Fibroblast of skin of back (primary cell): ENCODE measurements at places on chromosomes 12 and 14.

- no peak for DNase-seq
Measured at GRCh38 chr12:105469211-105469610, 138.7 kb downstream of the C12orf75 start.

GRCh38 chr12:80325167-80325959 is 118.7 kb upstream of the PTPRQ start:
- peak; percentile 8 for DNase-seq

GRCh38 chr12:50166799-50167048 is 445 bp downstream of the CERS5 start:
- no peak for DNase-seq

GRCh38 chr14:72924337-72924736 is 1.9 kb upstream of the DCAF4 start:
- peak; percentile 27 for DNase-seq

DNA sequence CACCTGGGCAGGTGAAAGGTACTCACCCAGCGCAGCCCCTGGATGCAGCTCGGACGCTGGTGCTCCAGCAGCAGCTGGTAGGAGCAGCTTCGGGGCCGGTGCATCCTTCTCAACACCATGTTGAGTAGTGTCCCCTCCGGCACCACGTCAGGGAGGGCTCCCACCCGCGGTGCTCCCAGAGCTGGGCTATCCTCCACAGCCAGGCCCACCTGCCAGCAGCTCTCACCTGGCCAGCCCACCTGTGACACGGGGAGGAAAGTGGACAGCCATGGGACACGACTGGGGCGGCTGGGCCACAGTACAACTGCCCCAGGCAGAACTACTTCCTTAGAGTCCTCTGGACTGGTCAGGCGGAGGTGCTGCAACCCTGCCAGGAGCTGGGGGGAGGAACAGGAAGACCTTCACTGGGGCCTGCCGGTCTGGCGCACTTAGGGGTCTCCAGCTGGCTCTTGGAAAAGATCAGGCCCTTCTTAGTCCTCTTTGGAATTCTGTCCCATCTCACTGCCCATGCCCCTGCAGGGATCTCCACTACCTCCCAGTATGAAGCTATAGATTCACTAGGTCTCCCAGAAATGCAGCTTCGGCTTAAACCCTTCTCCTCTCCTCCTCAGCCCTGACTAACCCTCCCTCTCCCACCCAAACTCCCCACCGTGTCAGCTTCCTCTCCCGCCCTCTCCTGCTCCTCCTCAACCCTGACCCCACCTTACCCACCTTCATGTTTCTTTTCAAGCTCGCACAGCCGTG is 668 bp downstream of the RAPGEF3 start:
- no peak for DNase-seq

GRCh38 chr12:10169104-10169503 is 2.8 kb downstream of the OLR1 start:
- peak; percentile 50 for DNase-seq

- no peak for DNase-seq
Measured at GRCh38 chr12:29148596-29148910, 525 bp upstream of the FAR2 start.

GRCh38 chr12:27965411-27965810 is 7.1 kb downstream of the PTHLH start:
- peak; percentile 75 for DNase-seq

DNA sequence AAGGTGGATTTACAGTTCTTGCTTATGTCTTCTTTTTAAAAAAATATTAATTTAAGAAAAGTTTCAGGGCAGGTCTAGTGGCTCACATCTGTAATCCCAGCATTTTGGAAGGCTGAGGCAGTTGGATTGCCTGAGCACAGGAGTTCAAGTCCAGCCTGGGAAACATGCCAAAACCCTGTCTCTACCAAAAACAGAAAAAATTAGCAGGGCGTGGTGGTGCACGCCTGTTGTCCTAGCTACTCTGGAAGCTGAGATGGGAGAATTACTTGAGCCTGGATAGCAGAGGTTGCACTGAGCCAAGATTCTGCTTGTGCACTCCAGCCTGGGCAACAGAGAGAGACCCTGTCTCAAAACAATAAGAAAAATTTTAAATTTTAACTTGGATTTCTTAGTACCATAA is 5.4 kb upstream of the TAS2R46 start:
- peak; percentile 8 for DNase-seq

GRCh38 chr12:40986001-40986400 is 202.1 kb upstream of the PDZRN4 start:
- DNase-seq = peak; percentile 59
